ENCODE measurements at places on chromosomes 13 and 19. TPM values are rescaled to one million over a fixed set of nuclear protein-coding genes. Genes with fewer than 3 reads are reported as not detected.

The ADGRE3 gene
- total RNA-seq, result not detected

The SUPT5H gene
- total RNA-seq, result 104 TPM

The PGLYRP2 gene
- not detected for total RNA-seq

The FGF14 gene
- 0.06 TPM for total RNA-seq

The LILRB3 gene
- not detected for total RNA-seq

The UBAC2 gene
- total RNA-seq, result 49.3 TPM

The CEACAM20 gene
- total RNA-seq, result not detected

The ZNF560 gene
- 0.23 TPM for total RNA-seq

The OXGR1 gene
- total RNA-seq, result not detected

The KLK12 gene
- total RNA-seq, result not detected

The RNASEH2A gene
- 17.2 TPM for total RNA-seq

The ZC3H13 gene
- 17.1 TPM for total RNA-seq

The TTC9B gene
- not detected for total RNA-seq

The ZNF345 gene
- total RNA-seq, result 1.2 TPM

The RNF17 gene
- total RNA-seq, result 0.58 TPM

The MAB21L1 gene
- not detected for total RNA-seq

The CLEC17A gene
- not detected for total RNA-seq

The DHDH gene
- total RNA-seq, result not detected

The SHANK1 gene
- total RNA-seq, result 2.0 TPM

The CYP2A6 gene
- not detected for total RNA-seq

The ZNF266 gene
- 15.1 TPM for total RNA-seq

The CYP4F8 gene
- total RNA-seq, result not detected

The IQCN gene
- 0.92 TPM for total RNA-seq

The EBPL gene
- total RNA-seq, result 82.3 TPM

The CBLC gene
- total RNA-seq, result not detected

The ZNF527 gene
- total RNA-seq, result 7.0 TPM

The IZUMO1 gene
- not detected for total RNA-seq

The BCAM gene
- total RNA-seq, result 78.9 TPM

The POSTN gene
- total RNA-seq, result 26.5 TPM

The PLVAP gene
- 5.4 TPM for total RNA-seq

The CD70 gene
- total RNA-seq, result 7.8 TPM

The PEAK3 gene
- total RNA-seq, result not detected

The ZNF729 gene
- not detected for total RNA-seq

The KIRREL2 gene
- total RNA-seq, result not detected

The ZNF534 gene
- not detected for total RNA-seq

The ERCC2 gene
- total RNA-seq, result 51.5 TPM

The TSHZ3 gene
- total RNA-seq, result 5.9 TPM

The OR7C1 gene
- not detected for total RNA-seq

The GFY gene
- not detected for total RNA-seq

The SHISA7 gene
- not detected for total RNA-seq

The LHB gene
- not detected for total RNA-seq

The ATP1A3 gene
- total RNA-seq, result 0.06 TPM

The S1PR5 gene
- total RNA-seq, result not detected

The ZNF792 gene
- 30.8 TPM for total RNA-seq

All from glomerular endothelial cell (primary cell).